T follicular helper cell (primary cell): ENCODE measurements at places on chromosomes 12 and 14.

GRCh38 chr14:104977681-104978653, at the start of gene AHNAK2:
AHNAK2 (minus strand) TSS chr14:104978374; CDS start chr14:104978237, 137 bp downstream.
- peak; percentile 25 for DNase-seq

- no peak for DNase-seq
These were observed 18.7 kb upstream of the EPYC start for GRCh38 chr12:91023326-91024004.

GRCh38 chr12:123026094-123026853, 45.8 kb downstream of the ARL6IP4 start:
- no peak for DNase-seq

DNA sequence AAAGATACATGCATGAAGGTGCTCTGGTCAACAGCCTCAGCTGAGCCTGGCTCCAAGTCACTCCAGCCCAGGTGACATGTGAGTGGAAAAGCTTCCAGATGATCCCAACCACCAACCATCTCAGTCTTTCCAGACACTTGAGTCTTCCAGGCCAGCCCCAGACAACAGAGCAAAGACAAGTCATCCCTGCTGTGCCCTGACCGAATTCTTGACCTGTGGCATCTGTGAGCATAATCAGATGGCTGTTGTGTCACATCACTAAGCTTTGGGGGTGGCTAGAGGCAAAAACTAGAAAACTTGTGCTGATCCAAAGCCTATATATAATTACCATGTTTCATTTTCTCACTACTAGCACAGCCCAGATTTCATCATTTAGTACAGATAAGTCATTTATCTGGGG, 50.8 kb upstream of the ISM2 start:
- no peak for DNase-seq

- DNase-seq = peak; percentile 82
These were observed at the start of gene ARID4A for GRCh38 chr14:58298477-58299400. ARID4A (plus strand) TSS chr14:58298555; CDS start chr14:58299855, 1,300 bp downstream.

- DNase-seq = no peak
These were observed 73.6 kb downstream of the ARID2 start for GRCh38 chr12:45803111-45803510.

- no peak for DNase-seq
These were observed 1.3 kb upstream of the TSFM start for GRCh38 chr12:57781244-57781643.

GRCh38 chr12:123950476-123951349, 21.9 kb downstream of the CCDC92 start:
- no peak for DNase-seq

GRCh38 chr12:4047421-4047820, 174.2 kb upstream of the PARP11 start:
- DNase-seq = no peak

DNA sequence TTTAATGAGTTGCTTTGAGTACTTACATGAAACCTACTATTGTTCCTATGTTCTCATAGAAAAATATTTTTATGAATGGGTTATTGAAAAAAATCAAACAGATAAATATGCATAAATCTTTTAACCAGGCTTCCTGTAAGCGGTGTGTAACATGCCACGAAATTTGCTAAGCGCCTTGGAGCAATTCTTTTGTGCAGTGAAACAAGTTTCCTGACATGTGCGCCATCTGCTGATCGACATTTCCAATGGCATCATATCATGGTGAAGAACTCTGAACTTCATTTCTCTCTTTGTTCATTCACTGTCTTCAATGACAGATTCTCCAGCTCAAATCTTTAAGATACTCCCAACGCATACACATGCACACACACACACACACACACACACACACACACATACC, 145.6 kb upstream of the NAV3 start:
- no peak for DNase-seq

DNA sequence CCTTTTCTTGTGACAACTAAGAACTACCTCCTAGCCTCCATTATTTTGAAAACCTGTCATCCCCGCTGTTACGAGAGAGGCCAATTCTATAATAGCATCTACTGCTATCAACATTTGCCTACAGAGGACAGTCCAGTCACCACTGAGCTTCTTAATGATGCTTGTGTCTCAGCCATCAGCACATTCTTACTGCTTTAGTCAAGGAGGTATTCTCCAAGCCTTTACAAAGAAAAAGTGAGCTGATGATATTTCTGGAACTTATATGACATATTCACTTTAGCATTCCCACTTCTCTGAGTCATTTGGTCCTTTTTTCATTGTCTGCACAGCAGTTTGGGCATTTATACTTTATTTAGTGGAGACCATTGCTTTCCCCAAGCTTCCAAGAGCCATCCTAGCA, 497.7 kb upstream of the RPL10L start:
- DNase-seq = no peak
